Lung (tissue), 17 donors: ENCODE measurements at places on chromosomes 16 and 17.

DNA sequence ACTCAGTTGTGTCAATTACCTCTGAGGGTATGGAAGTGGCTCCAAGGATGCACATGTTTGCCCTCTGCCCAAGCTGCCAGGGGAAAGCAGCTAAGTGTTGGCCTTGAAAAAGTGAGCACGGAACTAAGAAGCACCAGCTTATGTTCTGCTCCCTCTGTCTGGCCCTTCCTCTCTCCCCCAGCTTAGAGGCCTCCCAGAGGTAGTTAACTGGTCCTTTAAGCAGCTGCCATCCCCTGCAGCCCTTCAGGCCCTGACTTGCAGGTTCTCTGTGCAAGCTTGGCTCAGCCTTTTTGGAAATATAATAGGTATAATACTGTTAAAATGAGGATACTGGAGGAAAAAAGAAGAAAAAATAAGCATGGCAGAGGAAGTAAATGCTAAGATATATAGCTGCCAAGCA, 7.0 kb upstream of the UBE2Z start:
- no peak for DNase-seq
- H3K4me3 ChIP-seq, result no peak overlapping the region
- no peaks in the 10 kb centered on the region for H3K36me3 ChIP-seq
- no peaks in the 10 kb centered on the region for H3K27me3 ChIP-seq
- H3K27ac ChIP-seq, result no peak overlapping the region
- H3K4me1 ChIP-seq, result no peaks in the 10 kb centered on the region

DNA sequence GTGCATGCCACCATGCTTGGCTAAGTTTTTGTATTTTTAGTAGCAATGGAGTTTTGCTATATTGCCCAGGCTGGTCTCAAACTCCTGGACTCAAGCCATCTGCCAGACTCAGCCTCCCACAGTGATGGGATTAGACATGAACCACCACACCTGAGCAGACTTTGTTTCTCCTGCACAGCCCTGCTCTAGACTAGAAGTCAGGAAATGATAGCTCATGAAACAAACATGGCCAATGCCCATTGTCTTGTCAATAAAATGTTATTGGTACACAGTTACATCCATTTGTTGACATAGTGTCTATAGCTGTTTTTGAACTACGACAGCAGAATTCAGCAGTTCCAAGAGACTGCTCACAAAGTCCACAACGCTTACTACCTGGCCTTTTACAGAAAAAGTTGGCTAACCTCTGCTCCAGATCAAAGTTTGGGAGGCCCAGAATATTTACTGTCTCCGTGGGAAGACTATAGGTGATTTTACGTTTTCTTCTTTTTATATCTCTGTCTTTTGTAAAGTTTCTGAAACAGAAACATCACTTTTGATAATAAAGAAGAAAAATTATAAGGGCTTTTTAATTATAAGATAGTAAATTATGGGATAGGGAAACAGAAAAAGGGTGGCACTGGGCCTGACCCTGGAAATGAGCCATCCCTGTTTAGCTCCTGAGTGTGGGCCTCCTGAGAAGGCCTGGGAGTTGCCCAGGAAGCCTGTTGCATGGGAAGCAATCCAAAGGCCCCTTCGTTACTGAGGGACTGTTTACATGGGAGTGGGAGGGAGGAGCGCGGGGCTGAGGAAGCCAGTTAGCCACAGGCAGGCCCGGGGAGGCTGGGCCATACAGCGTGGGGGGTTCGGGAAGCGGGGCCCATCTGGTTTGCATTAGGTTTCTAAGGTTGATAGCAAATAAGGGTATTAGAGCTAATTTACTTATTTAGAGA, 201.5 kb downstream of the IRF8 start:
- H3K27ac ChIP-seq, result no peak overlapping the region
- no peaks in the 10 kb centered on the region for H3K27me3 ChIP-seq
- peak; percentile 84 for DNase-seq
- no peaks in the 10 kb centered on the region for H3K4me1 ChIP-seq
- no peak overlapping the region for H3K4me3 ChIP-seq
- no peaks in the 10 kb centered on the region for H3K36me3 ChIP-seq

DNA sequence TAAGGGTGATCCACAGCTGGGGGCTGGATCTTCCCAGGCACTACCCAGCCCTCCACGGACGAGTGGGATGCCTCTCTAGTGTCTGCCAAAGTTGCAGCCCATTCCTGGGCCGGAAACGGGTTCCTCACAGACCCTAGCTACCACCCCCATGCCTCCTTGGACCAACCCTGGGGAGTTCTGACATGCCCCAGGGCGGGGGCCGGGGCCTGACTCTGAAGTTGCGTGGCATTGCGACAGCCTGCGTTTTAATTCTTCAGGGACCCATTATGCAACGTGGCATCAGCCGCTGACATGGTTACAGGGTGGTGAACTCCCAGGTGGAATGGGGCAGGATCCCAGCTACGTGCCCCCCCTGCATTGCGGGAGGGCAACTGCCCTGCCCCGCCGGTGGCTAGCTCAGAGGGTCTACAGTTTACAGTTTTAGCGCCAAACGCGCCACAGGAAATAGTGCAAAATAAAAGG, 2.7 kb downstream of the CBX4 start:
- H3K27me3 ChIP-seq, result peaks cover 16% of the 10 kb centered on the region
- no peak for DNase-seq
- peak overlapping the region; percentile 84 for H3K27ac ChIP-seq
- peaks cover 13% of the 10 kb centered on the region for H3K36me3 ChIP-seq
- H3K4me3 ChIP-seq, result no peak overlapping the region

- no peak within 1 kb of the TSS for H3K27ac ChIP-seq
- H3K4me1 ChIP-seq, result peaks cover 32% of the 10 kb centered on the region
- no peak within 1 kb of the TSS for H3K4me3 ChIP-seq
Measured at GRCh38 chr17:50532452-50533024, at the start of gene EPN3. TSS of gene EPN3 (plus strand) at chr17:50532735. CDS start at chr17:50536557, 3,822 bp downstream.

- no peaks in the 10 kb centered on the region for H3K27me3 ChIP-seq
- no peak overlapping the region for H3K4me3 ChIP-seq
- H3K4me1 ChIP-seq, result no peaks in the 10 kb centered on the region
- DNase-seq, result no peak
- no peak overlapping the region for H3K27ac ChIP-seq
- H3K36me3 ChIP-seq, result no peaks in the 10 kb centered on the region
Measured at GRCh38 chr17:81252987-81253329, 13.8 kb downstream of the NDUFAF8 start.
